Activated naive CD4-positive, alpha-beta T cell treated with anti-CD3 and anti-CD28 coated beads, Interleukin-2, amount 50 U/mL, for 72 hours (primary cell): ENCODE measurements at places on chromosomes 5 and 9. TPM values are rescaled to one million over a fixed set of nuclear protein-coding genes. Genes with fewer than 3 reads are reported as not detected.
A peak's percentile ranks its signal among the peaks of the same experiment; 100 is the strongest.

- DNase-seq, result no peak
Observed at GRCh38 chr5:160312960-160313727, 780 bp upstream of the CCNJL start.

GRCh38 chr5:138491669-138492559, 26.6 kb downstream of the EGR1 start:
- peak; percentile 79 for DNase-seq

ALDOB gene
- total RNA-seq, result not detected

MUSK gene
- total RNA-seq, result not detected

DNA sequence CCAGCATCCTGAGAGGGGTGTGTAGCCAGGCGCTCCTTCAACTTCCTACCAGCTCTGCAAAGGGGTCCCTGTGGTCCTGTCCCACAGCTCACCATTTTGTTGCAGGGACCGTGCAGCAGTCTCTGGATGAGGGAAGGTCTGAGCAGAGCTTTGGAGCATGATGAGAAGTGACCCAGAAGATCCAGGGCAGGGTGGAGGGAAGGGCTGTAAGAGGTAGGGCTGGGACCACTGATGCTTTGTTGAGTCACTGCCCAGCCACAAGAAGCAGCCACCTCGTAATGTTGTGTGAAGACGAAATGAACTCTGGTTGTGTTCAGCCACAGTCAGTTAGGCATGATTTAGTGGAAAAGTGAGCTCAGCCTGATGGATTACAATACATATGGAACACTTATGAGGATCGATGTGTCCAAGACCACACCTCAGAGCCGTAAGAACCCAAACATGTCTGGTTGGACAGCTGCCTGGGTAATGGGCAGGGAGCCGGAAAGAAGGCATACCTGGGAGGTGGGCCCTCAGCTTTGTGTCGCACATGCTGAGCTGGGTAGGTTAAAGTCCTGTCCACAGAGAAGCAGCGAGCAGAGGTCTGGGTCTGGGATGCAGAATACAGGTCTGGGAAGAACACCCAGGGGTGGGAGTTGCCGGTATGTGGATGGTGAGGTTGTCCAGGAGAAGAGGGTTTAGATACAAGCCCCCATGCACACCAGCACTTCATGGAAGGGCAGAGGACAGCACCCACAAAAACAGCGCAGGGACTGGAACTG, 250.1 kb downstream of the GADD45G start:
- DNase-seq, result no peak

DELE1 gene
- 69.7 TPM for total RNA-seq

COQ4 gene
- total RNA-seq, result 38.3 TPM

SPINK7 gene
- total RNA-seq, result not detected

EXOC3 gene
- 101 TPM for total RNA-seq

GRCh38 chr5:164721656-164722055, 1216.2 kb downstream of the MAT2B start:
- no peak for DNase-seq

- no peak for DNase-seq
Observed at GRCh38 chr5:122908662-122909061, 63.2 kb downstream of the SNX24 start.

TRIM36 gene
- 0.91 TPM for total RNA-seq

TUSC1 gene
- total RNA-seq, result 0.47 TPM

CD180 gene
- total RNA-seq, result not detected

DNA sequence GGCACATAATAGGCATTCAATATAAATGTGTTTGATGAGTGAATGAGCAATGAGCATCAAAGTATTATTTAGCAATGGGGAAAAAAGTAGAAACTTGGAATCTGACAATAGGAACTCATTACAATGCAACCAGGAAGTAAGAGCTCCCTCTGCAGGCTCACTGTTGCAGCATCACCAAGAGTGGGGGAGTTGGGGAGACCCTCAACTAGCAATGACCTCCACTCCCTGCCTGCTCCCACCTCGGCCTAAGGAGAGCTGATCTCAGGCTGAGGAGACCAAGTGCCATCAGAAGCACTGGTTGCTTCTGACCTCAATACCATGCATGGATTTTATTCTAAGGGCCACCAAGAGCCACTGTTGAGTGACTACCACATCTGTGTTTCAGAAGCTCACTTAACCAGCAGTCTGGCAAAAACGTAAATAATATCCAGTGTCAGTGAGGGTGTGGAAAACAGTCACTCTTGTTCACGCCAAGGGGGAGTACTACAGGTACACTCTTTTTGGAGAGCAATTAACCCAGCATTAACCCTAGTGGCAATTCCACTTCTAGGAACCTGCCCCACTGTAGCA, 8.0 kb downstream of the VDAC1 start:
- no peak for DNase-seq

DNA sequence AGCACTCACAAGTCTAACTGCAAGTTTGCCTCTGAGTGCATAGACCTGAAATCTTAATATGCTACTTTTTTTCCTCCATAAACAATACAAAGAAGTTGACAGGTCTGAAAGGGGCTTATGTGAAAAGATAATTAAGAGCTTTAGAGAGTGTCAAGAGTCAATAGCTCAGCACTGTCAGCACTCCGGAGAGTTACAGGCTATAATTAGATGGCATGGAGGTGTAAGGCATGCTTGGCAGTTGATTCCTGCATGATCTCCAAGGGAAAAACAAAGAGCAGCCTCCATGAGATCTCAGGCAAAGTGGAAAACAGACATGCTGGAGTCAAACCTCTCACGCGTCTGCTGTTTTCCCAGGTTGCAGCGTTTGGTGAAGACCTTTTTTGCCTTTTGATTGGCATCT, 468.7 kb downstream of the TLE4 start:
- DNase-seq, result no peak

PRRC1 gene
- total RNA-seq, result 30.4 TPM

SOHLH1 gene
- not detected for total RNA-seq

ARL10 gene
- total RNA-seq, result 19.1 TPM

SV2C gene
- 0.88 TPM for total RNA-seq

GRCh38 chr5:116553366-116553765, 21.3 kb downstream of the SEMA6A start:
- DNase-seq, result no peak

DNA sequence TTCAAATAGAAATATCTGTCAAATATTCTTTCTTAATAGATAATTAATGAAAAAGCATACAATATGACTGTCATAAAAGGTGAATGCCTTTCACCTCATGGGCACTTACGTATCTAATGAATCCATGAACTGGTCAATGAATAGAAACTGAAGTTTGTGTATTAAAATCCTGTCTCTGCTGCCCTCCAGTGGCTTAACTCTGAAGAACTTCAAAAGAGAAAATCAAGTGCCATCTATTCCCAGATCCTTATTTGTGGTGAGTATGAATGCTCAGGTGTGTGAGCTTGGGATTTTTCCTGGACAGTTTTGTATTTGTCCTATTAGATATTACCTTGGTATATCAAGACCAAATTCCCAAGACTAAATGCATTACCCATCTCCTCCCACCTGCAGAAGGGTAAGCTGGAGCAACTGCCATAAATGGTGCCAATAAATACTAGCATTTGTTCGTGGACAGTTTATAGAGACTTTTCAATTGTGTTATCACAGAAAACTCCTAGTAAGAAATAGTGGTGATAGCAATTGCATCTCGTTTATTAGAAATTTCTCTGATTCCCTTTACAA, 44.0 kb upstream of the SVEP1 start:
- DNase-seq, result peak; percentile 22

DNA sequence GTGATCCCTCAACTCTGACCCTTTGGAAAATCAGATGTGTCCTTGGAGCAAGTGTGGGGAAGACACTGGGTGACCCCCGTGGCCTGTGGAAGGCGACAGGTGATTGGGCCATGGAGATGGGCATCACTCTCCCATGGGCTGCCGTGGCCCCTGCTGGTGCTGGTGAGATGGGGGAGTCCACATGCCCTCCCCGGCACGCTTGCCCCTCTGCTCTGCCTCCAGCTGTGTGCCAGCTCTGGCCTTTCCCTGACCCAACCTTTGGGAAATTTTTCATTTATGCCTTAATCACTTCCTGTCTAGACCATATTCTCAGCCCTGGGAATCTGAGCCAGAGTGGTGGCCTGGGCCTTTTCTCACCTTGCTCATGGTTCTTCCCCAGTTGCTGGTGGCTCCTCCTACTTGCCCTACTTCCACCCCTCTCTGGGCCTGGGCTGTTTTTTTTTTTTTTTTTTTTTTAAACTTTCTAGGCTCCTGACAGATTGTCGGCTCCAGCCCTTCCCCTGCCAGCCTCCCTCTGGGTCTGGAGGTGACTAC, 56.6 kb downstream of the RGS3 start:
- peak; percentile 77 for DNase-seq
